HT1080 (cell line): ENCODE measurements at places on chromosomes 6 and 20.
A peak's percentile ranks its signal among the peaks of the same experiment; 100 is the strongest.

GRCh38 chr20:40468759-40469158 lies 220.3 kb downstream of the MAFB start:
- no peak for DNase-seq

GRCh38 chr6:159875194-159875593 lies 15.6 kb upstream of the MAS1 start:
- DNase-seq = no peak

- no peak for DNase-seq
Measured at GRCh38 chr6:96862560-96862959, 25.3 kb upstream of the GPR63 start.

DNA sequence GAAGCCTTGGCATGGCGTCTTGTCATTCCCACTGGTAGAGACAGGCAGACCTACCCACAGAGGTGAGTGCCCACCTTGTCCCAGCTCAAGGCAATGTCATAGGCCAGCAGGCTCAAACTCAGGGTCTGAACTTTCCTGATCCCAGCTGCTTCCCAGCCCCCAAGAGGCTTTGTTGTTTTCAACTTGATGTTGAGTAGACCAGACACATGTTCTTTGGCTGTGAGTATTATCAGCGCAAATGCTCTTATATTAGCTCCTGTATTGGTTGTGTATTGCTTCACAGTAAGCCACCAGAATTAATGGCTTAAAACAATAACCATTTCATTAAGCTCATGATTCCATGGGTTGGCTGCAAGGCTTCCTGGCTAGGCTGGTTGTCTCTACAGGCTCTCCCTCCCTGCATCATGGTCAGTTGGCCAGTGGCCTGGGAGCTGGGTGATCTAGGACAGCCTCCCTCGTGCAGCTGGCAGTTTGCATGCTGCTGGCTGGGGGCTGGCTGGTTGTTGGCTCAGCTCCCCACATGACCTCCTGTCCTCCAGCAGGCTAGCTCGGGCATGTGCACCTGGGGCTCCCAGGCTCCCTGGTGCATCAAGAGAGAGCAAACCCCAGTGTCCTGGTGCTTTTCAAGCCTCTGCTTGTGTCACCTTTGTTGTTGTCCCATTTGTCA lies 21.6 kb downstream of the TOX2 start:
- no peak for DNase-seq

DNA sequence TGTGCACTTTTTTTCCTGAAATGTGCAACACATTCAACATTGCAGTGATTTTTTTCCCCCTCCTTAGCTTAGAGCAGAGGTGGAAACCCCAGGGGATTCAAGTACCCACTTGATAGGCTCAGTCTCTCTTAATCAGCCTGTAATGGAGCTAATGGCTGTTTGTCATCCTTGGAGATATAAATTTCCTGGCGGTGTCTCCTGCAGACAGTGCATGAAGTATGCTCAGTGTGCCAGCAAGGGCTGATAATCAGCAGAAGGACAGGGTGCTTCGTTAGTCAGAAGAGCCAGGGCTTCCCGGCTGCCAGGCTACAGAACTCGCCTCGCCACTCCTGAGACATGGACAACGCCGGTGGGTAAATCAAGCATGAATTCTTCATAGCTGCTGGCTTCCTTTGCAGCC lies 69.8 kb upstream of the PHACTR2 start:
- DNase-seq = no peak

DNA sequence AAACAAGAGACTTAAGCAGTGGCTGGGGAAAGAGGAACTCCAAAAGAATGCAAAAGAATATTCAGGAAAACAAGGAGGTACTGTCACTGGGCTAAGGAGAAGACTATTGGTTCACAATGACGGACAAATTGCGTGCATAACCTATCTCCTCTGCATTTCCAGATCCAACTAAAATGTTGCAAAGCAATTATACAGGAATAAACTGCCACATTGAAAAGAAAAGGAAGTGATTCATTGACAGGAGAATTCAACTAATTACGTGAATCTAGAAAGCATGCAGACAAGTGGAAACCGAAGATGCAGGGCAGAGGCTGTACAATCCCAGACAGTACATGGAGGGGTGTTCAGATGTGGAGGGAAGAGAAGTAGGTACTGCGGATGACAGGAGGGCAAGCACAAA lies 152.8 kb upstream of the RIPOR2 start:
- peak; percentile 16 for DNase-seq
